ENCODE measurements at places on chromosomes 3 and 15. TPM values are rescaled to one million over a fixed set of nuclear protein-coding genes. Genes with fewer than 3 reads are reported as not detected.

Gene ANKDD1A
- 10.0 TPM for polyA plus RNA-seq

Gene SPINK8
- polyA plus RNA-seq: not detected

Gene CHRM5
- polyA plus RNA-seq: not detected

DNA sequence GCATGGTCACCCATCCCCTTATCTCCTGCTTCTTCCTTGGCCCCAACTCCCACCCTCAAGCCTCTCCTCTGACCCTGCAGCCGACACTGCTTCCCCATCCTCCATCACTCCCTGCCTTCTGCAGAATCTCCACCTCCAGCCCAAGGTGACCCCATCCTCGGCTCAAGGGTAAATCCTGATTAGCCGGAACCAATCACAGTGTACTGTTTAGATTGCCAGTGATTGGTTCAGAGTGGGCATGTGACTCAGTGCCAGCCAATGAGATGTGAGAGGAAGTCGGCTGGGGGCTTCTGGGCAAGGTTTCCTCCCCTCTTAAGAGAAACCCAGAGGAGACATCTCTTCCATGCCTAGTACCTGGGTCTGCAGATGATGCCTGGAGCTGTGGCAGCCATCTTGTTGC, 10.3 kb downstream of the CACNA2D2 start:
- H3K27me3 ChIP-seq: no peaks in the 10 kb centered on the region
- H3K4me3 ChIP-seq: no peak overlapping the region
- no peak for DNase-seq
- H3K27ac ChIP-seq: no peak overlapping the region
- no peaks in the 10 kb centered on the region for H3K36me3 ChIP-seq

DNA sequence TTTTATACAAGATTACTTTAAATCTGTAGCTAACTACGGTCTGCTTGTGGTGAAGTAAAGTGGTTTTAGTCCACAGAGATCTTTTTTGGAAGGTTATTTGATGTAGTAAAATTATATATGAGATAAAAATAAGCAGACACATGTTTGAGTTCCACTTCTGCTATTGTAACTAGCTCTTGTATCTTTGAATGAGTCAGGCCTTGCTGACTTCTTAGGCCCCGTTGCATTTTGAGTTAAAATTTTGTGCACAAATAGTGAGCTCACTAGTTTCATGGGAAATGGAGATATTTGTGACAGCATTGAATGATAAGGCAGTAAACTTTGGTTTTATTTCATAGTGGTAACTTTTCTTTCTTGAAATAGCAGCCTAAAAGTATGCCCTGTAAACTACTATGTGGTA, 42.6 kb downstream of the ARIH1 start:
- no peak overlapping the region for H3K4me3 ChIP-seq
- DNase-seq: no peak
- no peaks in the 10 kb centered on the region for H3K36me3 ChIP-seq
- peaks cover 5% of the 10 kb centered on the region for H3K4me1 ChIP-seq
- H3K27me3 ChIP-seq: no peaks in the 10 kb centered on the region
- H3K27ac ChIP-seq: no peak overlapping the region

- no peak overlapping the region for H3K27ac ChIP-seq
- H3K27me3 ChIP-seq: no peaks in the 10 kb centered on the region
- H3K4me3 ChIP-seq: no peak overlapping the region
- no peaks in the 10 kb centered on the region for H3K36me3 ChIP-seq
Observed at GRCh38 chr3:59709702-59710553, 660.1 kb upstream of the CFAP20DC start.

Measured in ovary (tissue), 10 donors.